ENCODE measurements at places on chromosomes 5 and 9. TPM values are rescaled to one million over a fixed set of nuclear protein-coding genes. Genes with fewer than 3 reads are reported as not detected.

GRCh38 chr5:132064738-132065331 lies 4.4 kb downstream of the IL3 start:
- H3K4me1 ChIP-seq: no peaks in the 10 kb centered on the region
- DNase-seq: peak; percentile 71
- no peaks in the 10 kb centered on the region for H3K36me3 ChIP-seq
- H3K4me3 ChIP-seq: no peak overlapping the region

DNA sequence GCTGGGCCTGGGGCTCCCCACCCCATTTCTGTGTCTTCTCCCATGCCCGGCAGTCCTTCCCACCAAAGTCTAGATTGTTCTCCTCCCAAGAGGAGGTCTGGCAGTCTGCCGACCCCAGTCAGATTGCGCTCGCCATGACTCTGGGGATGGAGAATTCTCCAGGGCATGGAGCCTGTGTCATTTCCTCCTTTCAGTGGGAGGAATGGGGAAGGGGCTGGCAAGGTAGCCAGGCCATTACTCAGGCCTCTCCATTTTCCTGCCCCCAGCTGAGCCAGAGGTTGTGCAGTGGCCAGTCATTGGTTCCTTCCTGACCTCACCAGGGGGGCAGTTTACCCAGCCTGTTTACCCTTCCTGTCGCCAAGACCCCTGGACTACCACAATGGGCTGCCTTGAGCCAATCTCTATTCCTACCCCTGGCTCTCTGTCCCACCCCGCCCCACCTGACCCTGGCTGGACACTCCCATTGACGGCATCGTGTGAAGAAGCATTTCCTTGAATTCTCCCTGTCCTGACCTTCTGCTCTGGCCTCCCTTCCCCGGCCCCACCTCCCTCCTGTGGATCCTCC lies 628 bp downstream of the SYNPO start:
- no peak overlapping the region for H3K27ac ChIP-seq
- H3K4me1 ChIP-seq: peaks cover 95% of the 10 kb centered on the region
- H3K36me3 ChIP-seq: no peaks in the 10 kb centered on the region
- no peak for DNase-seq
- no peak overlapping the region for H3K4me3 ChIP-seq

IL7R gene
- total RNA-seq: 0.98 TPM

RNF183 gene
- total RNA-seq: 0.12 TPM

GRCh38 chr5:53394808-53395207 lies 85.6 kb upstream of the FST start:
- no peak overlapping the region for H3K4me3 ChIP-seq
- no peak overlapping the region for H3K27ac ChIP-seq
- H3K27me3 ChIP-seq: no peaks in the 10 kb centered on the region
- no peak for DNase-seq
- H3K4me1 ChIP-seq: no peaks in the 10 kb centered on the region
- no peaks in the 10 kb centered on the region for H3K36me3 ChIP-seq

DNA sequence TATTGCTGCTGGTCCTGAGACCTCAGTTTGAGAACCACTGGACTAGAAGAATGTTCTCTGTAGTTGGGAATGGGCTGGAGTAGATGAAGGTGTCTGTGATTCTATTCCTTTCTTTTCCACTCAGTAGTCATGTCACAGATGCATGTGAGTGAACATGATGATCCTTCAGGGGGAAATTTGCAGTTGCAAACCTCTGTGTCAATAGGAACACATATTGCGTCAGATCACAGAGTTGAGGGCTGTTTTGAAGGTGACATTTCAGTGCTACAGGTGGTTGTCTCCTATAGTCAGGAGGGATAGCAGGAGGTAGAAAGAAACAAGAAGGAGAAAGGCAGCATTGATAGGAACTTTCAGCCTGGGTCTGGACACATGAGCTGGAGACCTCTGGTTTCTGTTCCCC lies 239.3 kb downstream of the ARHGEF28 start:
- H3K36me3 ChIP-seq: no peaks in the 10 kb centered on the region
- DNase-seq: no peak
- H3K4me1 ChIP-seq: no peaks in the 10 kb centered on the region
- H3K4me3 ChIP-seq: no peak overlapping the region
- no peaks in the 10 kb centered on the region for H3K27me3 ChIP-seq

DNA sequence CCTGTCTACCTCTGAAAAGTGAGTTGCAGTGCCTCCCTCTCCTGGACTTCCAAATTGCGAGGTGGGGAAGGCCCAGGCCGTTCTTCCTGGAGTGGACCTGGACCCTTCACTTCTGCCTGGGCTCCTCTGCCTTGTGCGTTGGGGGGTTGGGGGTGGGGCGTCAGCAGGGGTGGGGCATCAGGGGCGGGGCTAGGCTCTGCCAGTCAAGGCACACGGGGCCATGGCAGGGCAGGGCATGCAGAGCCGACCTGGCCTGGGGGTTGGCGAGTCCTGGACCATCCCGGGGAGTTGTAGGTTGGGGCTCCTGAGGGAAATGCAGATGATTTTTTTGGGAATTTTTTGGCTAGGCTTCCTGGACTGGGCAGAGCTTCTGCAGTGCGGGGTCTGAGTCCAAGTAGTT lies 87.1 kb downstream of the EHMT1 start:
- H3K4me1 ChIP-seq: no peaks in the 10 kb centered on the region
- DNase-seq: no peak
- no peaks in the 10 kb centered on the region for H3K36me3 ChIP-seq
- H3K27ac ChIP-seq: no peak overlapping the region
- H3K27me3 ChIP-seq: no peaks in the 10 kb centered on the region

GRCh38 chr5:28580616-28581015 lies 1542.2 kb upstream of the CDH9 start:
- no peak for DNase-seq
- H3K36me3 ChIP-seq: no peaks in the 10 kb centered on the region
- H3K4me1 ChIP-seq: no peaks in the 10 kb centered on the region
- H3K27ac ChIP-seq: no peak overlapping the region

DNA sequence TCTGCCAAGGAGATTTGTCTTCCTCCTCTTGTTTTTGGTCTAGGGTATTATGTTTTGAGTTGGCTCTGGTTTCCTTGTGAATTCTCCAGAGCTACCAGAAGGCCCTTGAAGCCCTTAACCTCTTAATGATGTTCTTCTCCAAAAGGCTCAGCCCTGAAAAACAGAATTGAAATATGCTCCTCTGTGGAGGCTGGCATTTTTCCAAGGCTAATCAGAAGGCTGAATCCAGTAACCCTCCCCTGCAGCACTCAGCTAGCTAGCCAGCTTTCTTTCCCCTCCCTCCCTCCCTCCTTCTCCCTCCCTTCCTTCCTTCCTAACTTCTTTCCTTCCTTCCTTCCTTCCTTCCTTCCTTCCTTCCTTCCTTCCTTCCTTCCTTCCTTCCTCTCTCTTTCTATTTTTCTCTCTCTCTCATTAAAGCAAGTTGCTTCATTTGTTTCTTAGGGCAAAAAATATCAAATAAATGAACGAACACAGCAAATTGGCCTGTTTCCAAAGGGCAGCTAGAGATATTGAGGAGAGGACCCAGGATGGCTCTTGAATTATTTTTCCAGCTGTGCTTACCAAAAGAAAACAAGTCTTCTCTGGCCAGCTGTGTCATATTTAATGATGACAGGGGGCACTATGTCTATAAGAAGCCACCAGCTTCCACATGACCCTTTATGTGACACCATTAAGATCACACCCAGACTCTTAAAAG lies 38.7 kb downstream of the JAKMIP2 start:
- H3K27ac ChIP-seq: no peak overlapping the region
- H3K4me3 ChIP-seq: no peak overlapping the region
- H3K36me3 ChIP-seq: no peaks in the 10 kb centered on the region
- H3K4me1 ChIP-seq: no peaks in the 10 kb centered on the region
- H3K27me3 ChIP-seq: peaks cover 20% of the 10 kb centered on the region

DNA sequence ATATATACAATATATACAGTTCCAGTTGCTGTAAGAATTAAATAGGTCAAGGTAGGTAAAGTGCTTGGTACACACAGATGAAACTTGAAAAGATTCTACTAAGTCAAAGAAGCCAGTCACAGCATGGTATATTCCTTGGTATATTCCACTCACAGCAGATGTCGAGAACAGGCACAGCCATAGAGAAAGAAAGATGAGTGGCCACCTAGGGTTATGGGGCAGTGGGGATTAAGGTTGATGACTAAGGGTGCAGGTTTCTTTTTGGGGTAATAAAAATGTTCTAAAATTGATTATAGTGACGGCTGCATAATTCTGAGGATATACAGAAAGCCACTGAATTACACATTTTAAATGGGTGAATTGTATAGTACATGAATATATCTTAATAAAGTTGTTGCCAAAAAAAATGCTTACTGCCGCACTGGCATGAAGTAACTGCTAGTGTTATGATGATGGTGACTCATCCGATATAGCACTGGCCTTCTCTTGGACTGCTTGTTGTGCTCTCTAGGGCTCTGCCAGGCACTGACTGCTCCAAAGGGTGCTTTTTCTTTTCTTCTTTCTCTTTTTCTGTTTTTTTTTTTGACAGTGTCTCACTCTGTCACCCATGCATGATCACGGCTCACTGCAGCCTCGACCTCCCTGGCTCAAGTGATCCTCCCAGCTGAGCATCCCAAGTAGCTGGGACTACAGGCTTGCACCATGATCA lies 23.5 kb downstream of the TBC1D2 start:
- no peak for DNase-seq
- H3K27me3 ChIP-seq: no peaks in the 10 kb centered on the region
- no peak overlapping the region for H3K4me3 ChIP-seq
- peaks cover 15% of the 10 kb centered on the region for H3K4me1 ChIP-seq

SHB gene
- total RNA-seq: 28.7 TPM

TNFSF15 gene
- total RNA-seq: not detected

GRCh38 chr5:157471709-157472108 lies 11.7 kb downstream of the NIPAL4 start:
- no peaks in the 10 kb centered on the region for H3K4me1 ChIP-seq
- DNase-seq: peak; percentile 34
- no peak overlapping the region for H3K4me3 ChIP-seq
- H3K27ac ChIP-seq: no peak overlapping the region
- no peaks in the 10 kb centered on the region for H3K27me3 ChIP-seq
